ENCODE measurements at places on chromosomes 16 and 17. TPM values are rescaled to one million over a fixed set of nuclear protein-coding genes. Genes with fewer than 3 reads are reported as not detected.

Gene EPX
- not detected for total RNA-seq

GRCh38 chr17:64420143-64420670, 28.7 kb upstream of the MILR1 start:
- peak; percentile 56 for DNase-seq

Gene KRT222
- total RNA-seq, result 0.07 TPM

GRCh38 chr16:85751698-85752501, 1.0 kb upstream of the C16orf74 start:
- peak; percentile 79 for DNase-seq

- no peak for DNase-seq
These were observed 144.5 kb downstream of the FTO start for GRCh38 chr16:53848277-53848942.

Gene TEDC2
- 87.2 TPM for total RNA-seq

DNA sequence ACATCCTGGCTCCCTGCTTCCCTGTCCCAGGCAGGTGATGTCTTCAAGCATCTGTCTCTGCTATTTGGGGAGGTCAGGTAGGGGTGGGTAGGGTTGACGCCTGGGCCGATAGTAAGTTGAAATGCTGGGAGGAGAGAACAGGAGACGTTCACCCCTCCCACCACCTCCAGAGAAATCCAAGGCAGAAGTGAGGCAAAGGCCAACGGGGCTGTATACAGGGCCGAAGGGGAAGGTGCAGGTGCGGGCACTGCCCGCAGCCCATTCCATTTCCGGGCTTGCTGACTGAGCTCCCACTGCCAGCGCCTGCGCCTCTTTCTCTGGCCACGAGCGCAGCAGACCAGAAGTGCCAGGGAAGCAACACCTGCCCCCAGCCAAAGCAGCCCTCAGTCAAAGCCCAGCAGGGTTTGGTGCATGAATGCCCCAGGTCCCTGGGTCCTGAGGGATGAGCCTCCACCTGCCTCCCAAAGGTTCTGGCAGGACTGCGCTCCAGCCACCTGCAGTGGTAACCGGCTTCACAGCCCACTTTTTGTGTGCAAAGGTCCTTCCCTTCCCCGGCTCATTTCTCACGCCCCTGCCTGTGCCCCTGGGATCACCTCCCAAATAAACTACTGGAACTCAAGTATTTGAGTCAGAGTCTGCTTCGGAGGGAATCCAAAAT, 127.6 kb upstream of the TNRC6C start:
- DNase-seq, result peak; percentile 56

DNA sequence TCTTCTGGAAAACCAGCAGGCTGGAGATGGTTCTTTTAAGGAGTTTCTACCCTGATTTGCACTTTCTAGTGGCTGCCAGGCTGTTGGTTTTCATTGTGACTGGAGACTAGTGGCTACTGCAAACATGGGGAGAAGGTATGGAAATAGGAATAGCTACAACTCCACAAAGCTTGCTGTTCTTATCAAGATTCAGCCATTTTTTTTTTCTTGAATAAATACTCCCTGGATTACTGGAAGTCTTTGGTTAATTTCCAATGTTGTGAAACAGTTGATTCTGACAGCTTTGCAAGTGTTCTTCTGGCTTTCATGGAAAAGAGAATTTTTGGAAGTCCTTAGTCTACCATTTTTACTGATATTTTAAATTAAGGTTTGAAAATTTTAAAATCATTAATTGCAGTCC, 277.7 kb downstream of the HS3ST3A1 start:
- no peak for DNase-seq

Gene YPEL2
- total RNA-seq, result 0.63 TPM

DNA sequence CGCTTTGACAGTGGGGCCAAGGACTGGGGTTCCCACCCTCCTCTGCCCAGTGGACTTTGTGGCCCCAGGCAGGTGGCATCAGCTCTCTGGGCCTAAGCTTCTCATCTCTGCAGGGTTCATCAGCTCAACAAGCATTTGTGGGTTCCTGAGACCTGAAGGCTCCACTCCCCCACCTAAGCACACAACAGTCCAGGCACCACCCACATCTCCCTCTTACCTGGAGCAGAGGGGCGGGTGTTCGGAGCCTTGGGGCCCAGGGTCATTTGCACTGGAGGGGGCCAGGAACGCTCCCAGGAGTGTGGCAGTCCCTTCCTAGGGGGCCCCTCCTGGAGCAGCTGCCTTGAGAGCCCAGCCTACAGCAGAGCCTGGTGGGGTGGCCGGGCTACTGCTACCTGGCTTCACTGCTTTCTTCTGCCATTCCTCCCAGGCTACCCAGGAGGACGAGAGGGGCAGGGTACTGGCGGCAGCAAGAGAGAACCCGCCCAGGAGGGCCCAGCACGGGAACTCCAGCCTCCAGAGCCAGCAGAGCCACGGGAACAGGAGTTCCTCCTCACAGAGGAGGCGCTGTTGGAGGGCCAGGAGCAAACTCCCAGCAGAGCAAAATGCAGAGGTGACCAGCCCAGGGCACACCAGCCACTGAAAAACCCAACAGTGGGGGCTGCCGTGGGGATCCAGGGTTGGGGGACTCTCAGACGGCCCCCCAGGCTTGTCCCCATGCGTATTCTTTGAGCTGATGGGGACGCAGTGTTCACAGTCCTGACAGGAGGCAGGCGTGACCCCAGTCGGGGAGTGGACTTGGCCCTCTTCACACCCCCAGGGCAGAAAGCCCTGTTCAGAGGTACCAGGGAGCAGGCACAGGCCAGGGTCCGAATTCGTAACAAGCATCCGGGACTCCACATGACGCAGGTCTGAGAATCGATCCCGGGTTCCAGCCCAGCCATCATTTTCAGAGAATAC, 35.1 kb upstream of the SLC38A10 start:
- DNase-seq, result peak; percentile 81

DNA sequence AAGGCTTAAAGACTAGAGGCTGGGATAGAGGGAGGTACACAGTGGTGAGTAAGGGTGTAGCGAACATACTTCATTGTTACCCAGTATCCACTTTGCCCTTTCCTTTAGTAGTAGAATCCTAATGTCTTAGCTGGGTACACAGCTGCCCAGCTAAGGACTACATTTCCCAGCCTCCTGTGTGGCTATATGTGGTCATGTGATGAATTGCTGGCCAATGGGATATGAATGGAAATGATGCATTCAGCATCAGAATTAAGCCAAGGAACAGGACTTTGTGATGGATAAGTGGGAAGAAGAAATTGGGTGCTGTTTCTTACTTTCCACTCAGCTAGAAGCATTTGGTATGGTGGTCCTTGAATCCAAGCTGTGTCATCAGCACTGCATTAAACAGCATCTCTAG, 55.9 kb downstream of the FOXL1 start:
- peak; percentile 53 for DNase-seq

Gene PRCD
- total RNA-seq, result 0.83 TPM

- DNase-seq, result peak; percentile 56
These were observed 4.6 kb upstream of the SOCS1 start for GRCh38 chr16:11260596-11260966.

Gene GJC1
- 32.7 TPM for total RNA-seq

Gene SERPINF2
- 0.52 TPM for total RNA-seq

- DNase-seq, result no peak
These were observed 17.8 kb downstream of the SCPEP1 start for GRCh38 chr17:56995766-56996165.

DNA sequence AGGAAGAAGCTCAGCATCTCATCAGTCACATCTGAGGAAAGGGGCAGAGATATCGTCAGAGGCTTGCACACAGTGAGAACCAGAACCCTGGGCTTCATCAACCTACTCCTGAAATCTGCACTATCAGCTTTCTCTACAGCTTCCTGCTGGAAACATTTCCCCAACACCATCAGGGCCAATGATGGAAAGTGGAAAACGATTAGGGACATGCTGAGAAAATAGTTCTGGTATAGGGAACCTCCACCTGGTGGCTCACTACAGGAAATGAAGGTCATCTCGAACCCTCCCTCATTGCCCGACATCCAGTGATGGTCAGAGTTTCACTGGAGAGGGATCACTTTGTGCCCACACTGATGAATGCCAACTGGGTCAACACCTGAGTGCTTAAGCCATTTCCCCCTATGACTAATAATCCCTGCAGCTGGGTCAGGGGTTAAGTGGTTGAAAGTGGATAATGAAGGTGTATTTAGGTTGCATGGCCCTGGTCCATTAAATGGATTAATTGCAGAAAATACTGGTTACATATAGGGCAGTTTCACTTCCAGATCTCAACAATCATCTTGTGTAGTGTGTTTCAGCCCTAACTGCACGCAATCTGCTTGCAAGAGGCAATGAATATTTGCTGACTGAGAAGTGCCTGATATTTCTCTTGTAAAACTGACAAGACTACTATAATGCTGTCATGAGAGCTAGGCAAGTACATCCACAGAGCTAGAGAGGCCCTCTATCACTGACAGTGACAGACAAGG, 43.1 kb upstream of the GSG1L start:
- DNase-seq, result no peak

- no peak for DNase-seq
These were observed 5.0 kb downstream of the SEC14L1 start for GRCh38 chr17:77145612-77146245.

Gene KRT12
- not detected for total RNA-seq

DNA sequence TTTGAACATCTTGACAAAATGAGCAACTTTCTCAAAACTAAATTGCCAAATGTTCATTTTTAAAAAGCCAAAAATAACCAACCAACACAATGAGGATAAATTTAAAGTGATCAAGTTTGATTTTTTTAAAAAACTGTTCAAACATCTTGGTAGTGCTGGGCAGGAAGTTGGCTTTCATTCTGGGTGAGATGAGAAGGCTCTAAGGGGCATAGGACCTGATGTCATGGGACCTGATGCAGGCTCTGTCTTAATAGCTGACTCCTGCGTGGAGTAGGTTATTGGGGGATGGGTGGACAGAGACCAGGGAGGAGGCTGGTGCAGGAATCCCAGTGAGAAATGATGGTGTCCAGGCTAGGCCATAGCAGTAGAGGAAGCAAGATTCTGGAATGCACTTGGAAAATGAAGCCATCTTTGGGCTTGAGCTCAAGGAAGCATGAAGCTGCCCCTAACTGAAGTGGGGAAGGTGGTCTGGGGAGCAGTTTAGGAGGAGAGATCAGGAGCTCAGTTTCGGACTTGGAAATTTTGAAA, 20.4 kb downstream of the NLRC5 start:
- DNase-seq, result peak; percentile 4
